ENCODE measurements at places on chromosomes 6 and 20.
A peak's percentile ranks its signal among the peaks of the same experiment; 100 is the strongest.

DNA sequence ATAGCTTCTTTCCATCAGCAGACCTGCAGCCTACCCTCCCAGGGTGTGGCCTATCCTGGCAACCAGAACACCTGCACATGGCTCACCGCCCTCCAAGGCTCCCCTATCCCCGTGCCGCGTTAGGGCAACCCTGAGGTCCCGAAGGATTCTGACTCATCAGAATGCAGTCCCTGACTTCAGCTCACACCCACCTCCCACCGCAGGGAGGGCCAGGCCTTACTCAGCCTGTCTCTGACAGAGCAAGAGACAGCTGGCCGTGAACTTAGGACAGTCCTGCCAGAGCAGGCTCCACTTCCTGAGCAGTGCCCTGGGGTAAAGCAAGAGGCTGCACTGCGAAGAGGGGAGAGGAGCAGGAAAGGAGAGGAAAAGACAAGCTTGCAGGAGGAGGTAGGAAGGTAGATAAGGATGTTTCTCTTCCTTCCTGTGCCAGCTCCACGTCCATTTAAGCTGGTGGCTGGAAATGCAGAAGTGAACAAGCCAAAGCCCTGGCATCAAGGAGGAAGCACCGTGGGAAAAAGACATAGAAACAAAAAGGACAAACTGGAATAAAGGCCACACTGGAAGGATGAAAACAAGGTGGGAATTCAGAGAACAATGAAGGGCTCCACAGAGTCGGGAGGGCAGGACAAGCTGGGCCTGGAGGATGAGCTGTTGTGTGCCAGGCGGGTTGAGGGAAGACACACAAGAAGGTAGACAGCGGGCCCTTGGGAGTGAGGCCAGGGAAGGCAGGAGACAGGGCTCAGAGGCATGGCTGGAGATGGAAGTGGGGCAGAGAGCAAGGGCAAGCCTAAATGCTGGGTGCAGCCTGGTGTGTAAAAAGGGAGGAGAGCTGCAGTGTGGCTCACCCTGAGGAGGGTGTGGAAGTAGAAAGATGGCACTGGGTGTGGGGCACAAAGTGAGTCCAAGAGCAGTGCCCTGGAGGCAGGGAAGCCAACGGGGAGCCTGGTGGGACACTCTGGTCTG, 102.7 kb downstream of the SLC23A2 start:
- no peak for DNase-seq

DNA sequence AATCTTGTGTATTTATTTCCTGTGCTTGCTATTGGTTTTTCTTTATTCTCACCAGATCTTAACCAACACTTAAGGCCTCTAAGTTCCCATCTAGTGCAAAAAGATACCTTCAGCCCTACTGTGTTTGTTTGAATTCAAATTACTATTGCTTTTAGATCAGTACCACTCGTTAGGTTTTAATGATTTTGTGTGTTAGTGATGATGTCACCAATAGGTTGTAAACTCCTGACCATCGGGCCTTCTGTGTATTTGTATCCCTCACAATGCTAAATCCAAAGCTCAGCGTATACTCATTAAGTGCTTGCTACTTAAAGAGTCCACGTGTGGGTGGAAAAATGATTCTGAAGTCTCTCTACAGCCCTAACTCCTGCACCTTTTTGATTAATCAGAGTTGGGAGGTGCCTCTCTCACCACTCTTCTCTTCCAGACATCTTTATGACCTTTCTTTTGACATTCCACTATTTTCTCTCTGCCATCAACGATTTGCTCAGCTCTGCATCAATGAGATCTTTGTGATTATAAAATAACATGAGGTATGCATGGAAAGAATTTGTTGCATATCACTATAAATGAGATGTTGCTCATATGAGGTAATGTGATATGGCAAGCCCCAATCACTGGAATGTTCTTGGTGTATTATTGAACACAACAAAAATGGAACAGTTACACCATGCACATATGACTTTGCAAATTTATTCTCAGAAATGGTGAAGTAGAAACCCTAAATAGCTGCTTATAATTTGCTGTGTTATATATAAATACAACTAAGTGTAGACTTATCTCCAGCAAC, 55.1 kb upstream of the LAMA2 start:
- no peak for DNase-seq

DNA sequence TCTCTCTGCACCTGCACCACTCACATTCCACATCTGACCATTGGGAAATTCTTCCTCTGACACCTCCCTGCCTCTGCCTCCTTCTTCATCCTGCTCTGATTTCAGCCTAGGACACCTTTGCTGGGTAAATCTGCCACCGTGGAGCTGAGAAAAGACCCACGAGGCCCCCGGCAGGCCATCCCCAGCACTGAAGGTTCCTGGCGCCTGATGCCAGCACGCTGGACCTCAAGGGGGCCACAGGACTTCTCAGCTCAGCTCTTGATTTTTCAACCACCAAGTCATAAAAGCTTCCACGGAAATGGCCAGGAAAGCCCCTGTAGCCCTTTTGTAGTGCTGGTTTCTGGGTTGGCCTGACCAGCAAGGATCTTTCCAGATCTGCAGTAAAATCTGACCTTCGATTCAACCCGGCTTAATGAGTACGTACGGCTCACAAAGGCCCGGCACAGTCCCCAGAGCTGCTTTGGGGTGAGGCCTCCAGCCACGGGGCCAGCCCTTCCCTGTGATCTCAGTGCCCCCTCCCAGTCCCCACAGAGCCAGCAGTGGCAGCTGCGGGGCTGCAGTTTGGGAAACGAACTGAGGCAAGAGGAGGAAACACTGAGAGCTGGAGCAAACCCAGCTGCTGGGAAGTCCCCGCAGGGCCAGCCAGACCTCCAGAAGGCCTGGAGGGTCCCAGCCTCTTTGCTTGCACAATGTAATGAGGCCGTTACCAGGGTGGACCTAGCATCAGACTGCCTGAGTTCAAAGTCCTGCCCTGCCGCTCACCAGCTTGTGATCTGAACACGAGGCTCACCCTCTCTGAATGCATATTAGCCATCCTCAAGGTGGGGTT, 157.5 kb downstream of the BMP7 start:
- DNase-seq: peak; percentile 67

GRCh38 chr20:24769878-24770627, 179.0 kb upstream of the CST7 start:
- no peak for DNase-seq

Data from retina (tissue), 1 donor.